ENCODE measurements at places on chromosomes 2 and 18.

DNA sequence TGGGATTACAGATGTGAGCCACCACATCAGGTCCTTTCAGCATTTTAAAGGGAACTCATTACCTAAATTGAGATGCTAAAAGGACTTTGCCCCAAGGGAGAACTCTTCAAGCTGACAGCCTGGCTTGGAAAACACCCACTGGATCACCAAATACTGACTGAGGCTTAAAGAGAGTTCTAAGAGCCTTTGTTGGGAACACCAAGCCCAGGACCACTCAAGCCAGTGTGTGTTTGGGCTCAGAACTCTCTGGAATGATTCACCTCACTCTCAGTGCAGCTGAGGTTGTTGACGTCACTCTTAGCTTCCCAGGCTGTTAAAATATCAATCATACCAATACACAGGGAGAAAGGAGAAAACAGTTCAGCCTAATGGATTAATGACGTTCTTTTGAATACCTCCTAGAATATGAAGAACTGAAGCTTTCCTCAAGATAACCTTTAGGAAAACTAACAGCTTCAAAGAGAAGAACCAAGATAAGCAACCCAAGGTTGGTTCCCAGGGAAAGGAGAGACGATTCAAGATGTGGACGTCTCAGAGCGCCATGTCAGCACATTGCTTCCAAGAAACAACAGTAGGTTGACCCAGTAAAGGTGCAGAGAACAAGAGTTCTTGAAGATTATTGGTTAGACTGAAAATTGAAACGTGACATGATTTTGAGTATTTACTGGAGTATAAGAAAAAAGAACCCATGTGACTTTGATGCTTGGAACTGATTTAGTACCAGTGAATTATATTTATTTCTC is 48.0 kb upstream of the MGAT4A start:
- DNase-seq: no peak

- DNase-seq: no peak
Measured at GRCh38 chr2:47771211-47771610, 11.7 kb upstream of the MSH6 start.

DNA sequence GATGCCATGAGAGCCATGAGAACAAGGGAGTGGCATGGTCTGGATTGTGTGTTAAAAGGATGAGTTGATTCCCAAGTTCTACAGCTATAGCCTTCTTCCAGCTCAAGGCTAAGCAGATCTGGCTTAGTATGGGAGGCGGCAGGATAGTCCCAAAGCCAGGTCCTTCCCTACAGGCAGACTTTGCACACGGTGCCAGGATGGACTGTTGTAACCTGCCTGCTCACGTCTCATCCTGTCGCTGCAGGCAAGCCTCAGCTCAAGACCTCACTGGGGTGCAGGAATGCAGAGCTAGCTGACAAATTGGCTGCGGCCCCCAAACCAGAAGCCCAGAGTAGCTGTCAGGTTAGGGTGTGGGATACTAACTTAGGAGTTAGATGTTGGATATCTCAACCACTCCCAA is 28.8 kb upstream of the IGFBP5 start:
- no peak for DNase-seq

DNA sequence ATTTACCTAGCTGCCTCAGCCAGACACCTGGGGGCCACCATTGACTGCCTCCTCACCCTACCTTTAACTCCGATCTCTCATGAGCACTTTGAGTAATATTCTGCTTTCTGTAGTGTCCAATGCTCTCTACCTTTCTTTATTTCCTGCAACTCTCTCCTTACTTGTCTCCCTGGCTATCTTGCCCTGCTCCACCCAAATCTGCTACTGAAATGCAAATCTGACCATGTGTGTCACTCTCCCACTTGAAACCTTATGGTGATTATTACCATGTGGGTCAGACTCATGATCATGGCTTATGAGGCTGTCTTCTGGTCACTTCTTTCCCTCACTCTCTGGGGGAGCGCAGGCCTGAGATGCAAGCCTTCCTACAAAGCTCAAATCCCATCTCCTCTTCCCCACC is 83.3 kb downstream of the INSIG2 start:
- DNase-seq: no peak

- DNase-seq: no peak
Measured at GRCh38 chr18:28689588-28689987, 512.7 kb upstream of the CDH2 start.

DNA sequence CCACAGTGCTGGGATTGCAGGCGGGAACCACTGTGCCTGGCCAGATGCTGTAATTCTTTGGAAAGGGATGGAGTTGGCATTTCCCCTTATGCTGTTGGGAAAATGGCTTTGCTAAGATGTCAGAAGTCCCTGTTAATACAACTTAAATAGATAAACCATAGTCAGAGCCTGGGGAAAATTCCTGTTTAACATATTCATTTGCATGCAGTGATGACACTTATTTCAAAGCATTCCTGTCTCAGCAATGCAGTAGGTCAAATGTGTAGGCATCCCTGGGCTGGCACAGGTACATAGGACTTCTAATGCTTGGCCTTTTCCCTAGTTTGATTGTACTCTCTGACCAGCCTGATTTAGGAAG is 38.6 kb downstream of the RAMP1 start:
- no peak for DNase-seq

- no peak for DNase-seq
Measured at GRCh38 chr2:37581433-37581832, 90.0 kb downstream of the CDC42EP3 start.

GRCh38 chr2:11784747-11785610 is 38.5 kb downstream of the LPIN1 start:
- peak; percentile 83 for DNase-seq

DNA sequence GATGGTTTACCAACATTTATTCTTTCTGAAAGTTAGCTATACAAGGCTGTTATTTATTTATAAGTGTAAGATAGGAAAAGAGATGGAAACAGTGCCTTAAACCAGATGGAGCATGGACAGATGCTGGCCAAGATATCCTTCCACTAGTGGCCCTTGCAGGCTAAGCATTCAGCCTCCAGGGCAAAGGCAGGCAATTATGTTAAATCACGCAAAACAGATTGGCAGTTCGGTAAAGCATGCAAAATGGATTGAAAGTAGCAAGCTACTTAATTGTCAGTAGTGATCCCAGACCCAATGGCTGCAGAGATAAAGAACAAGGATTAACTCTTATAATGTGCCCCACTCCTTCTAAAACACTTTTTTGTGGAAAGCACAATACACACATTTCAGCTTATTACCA is 105.4 kb upstream of the MAP4K3 start:
- no peak for DNase-seq

- DNase-seq: peak; percentile 13
Measured at GRCh38 chr18:76455003-76455676, 39.9 kb downstream of the ZNF516 start.

GRCh38 chr2:9613291-9613690 is 17.5 kb downstream of the YWHAQ start:
- DNase-seq: no peak

DNA sequence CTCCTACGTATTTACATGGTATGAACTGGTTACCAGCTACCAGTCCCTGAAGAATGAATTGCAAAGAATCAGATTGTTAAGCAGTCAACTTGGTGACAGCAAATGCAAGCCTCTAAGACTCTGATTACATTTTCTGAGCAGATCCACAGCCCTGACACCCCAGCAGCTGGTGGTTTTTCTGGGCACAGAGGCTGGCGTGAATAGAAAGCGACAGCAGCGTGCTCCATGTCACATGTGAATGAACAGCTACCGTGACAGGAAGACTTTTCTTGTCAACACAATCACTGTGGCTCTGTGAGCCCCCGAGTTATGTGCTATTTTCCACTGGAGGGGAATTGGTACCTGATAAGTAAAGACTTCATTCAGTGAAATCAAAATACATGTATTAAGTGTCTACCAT is 93.2 kb upstream of the CBLN2 start:
- DNase-seq: no peak

GRCh38 chr2:225413786-225414185 is 14.3 kb downstream of the NYAP2 start:
- no peak for DNase-seq

GRCh38 chr2:48249631-48250473 is 280.1 kb upstream of the STON1 start:
- no peak for DNase-seq

- DNase-seq: no peak
Measured at GRCh38 chr2:222338374-222338773, 39.6 kb upstream of the PAX3 start.

DNA sequence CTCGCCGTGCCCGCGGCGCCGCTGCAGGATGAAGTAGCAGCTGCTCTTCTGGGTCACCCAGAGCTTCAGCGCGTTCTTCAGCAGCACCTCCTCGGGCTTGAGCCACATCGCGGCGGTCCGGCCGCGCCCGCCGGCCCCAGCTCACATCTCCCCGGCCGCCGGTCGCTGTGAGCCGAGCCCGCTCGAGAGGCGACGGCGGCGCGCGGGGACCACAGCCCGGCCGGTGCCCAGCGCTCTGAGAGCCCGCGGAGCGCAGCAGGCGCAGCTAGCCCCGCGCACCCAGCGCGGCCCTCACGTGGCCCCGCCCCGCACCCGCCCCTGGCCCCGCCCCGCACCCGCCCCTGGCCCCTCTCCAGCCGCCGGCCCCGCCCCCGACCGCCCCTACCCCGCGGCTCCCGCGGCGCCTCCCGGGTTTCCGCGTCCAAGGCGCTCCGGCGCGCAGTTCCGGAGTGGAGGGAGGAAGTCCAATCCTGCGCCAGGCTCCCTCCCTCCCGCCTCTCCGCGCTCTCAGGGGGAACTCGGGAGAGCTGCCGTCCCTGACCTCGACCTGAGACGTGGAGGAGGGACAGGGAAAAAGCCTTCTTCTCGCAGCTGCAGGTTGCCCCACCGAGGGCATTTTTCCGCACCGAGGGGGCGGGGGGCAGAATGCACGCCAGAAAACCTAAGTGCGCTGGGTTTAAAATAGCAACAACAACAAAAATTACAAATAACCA is at the start of gene TBC1D8:
TBC1D8 (minus strand) TSS at position 237 of the 713 bp plus-strand sequence; CDS start at position 108, 129 bp downstream.
- peak; percentile 84 for DNase-seq

- no peak for DNase-seq
Measured at GRCh38 chr2:180978903-180979748, 1.3 kb upstream of the UBE2E3 start.

- no peak for DNase-seq
Measured at GRCh38 chr18:35192415-35192814, 48.4 kb upstream of the ZNF397 start.

DNA sequence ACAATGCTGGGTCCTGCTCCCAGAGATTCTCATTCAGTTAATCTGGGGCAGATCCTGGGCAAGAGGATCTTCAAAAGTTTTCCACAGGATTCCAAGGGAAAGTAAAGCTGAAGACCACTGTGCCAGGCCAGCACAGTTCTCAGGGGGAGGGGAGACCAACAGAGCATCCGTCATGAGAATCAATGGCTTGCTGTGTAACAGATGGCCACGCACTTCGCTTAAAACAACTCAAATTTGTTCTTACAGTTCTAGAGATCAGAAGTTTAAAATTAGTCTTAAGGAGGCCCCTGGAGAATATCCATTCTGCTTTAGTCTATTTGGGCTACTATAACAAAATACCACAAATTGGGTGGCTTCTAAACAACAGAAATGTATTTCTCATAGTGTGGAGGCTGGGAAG is 17.4 kb upstream of the SEH1L start:
- no peak for DNase-seq

- DNase-seq: no peak
Measured at GRCh38 chr2:36458106-36458505, 102.5 kb downstream of the CRIM1 start.

- DNase-seq: no peak
Measured at GRCh38 chr18:78561757-78562510, 417.7 kb upstream of the SALL3 start.

DNA sequence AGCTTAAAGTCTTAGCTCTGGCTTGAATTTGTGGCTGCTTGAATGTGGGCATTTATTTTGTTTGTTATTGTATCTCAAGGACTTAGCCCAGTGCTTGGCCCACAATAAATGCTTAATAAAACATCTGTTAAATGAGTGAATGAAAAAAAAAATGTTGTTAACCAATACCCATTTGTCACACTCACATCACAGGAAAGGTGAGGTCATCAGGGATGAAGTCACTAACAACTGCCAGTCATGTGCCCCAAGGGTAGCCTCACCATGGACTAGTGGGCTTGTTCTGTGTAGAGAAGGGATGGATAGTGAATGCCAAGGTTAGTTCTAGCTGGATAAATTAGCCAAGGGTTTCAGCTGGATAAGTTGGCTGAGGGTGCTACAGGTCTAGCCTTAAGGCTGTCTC is 3.0 kb downstream of the NRBP1 start:
- no peak for DNase-seq

DNA sequence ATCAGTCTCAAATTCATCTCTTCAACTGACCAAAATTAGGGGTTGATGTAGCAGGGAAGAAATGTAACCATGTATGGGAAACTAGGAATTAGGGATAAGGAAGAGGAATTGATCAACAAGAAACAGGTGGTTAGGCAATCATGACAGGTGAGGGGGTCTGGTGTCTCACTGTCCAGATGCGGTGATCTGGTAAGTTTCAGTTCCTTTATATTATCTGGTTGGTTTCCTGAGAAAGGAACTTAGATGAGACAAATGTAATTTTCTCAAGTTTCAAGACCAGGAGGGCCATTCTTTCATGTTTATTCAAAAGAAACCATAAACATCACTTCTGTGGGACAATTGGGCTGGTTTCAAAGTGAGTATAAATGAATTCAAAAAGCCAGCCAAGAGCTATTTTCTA is 306.2 kb upstream of the KCNJ3 start:
- no peak for DNase-seq

GRCh38 chr2:85288244-85288725 is 39.5 kb downstream of the TGOLN2 start:
- DNase-seq: no peak

DNA sequence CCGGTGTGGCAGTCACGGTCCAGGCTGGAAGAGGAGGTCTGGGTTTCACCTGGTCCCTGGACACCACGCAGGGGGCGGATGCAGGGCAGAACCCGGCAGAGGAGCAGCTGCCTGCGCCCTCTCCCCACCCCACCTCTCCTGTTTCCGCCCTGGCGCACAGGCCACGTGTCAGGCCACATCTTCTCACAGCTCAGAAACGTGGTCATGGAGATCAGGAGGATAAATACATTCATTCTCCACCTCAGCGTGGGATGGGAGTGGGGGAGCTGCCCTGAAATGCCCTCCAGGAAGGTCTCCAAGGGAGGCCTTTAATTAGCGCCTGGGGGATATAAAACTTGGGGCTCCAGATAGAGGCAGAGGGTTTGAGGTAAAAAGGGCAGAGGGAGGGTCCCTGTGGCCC is 142.0 kb downstream of the KCTD1 start:
- no peak for DNase-seq
